ENCODE measurements at places on chromosomes 3 and 15.

DNA sequence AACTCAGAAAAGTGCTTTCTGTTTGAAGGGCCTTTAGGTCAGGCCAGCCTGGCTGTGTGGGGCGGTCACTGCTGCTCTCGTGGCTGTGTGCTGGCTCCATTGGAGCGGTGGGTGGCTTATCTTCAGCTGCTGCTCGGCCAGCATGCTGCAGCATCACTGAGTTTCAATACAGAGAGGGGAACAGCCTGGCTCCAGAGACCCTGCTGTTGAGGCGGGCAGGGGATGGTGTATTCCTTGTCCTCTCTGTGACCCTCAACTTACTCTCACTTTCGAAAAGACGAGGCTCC, 248.5 kb upstream of the ONECUT1 start:
- no peak for DNase-seq

GRCh38 chr3:132981719-132982118, 56.5 kb upstream of the TMEM108 start:
- DNase-seq: no peak

GRCh38 chr3:9211155-9211950, 38.1 kb downstream of the SRGAP3 start:
- DNase-seq: peak; percentile 87

- peak; percentile 51 for DNase-seq
Observed at GRCh38 chr3:197942956-197943556, 6.9 kb upstream of the RPL35A start.

DNA sequence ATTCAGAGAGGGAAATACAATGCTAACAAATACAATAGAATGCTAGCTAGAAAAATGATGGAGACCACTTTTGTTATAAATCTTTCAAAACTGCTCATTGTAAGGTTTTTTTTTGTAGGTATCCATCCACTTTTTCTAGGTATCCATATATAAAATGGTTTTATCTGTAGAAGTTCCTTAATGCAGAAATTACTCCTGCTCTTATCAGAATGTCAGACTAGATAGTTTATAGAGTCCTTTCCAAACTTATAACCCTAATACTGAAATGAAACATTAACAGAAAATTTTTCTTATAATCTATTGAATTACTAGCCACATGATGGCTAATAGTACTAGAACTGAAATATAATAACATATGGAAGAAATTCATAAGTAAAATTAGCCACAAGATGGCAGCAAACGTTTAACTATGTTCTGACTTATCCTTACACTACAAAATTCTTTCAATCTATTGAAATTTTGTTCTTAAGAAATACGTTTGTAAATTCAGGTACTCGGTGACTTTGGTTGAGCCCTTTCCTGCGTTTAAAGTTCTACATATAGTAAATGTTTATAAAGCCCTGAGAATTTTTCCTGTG, 58.5 kb downstream of the ECT2 start:
- DNase-seq: peak; percentile 59

All from AG10803 (cell line).